ENCODE measurements at places on chromosomes 7 and 10. TPM values are rescaled to one million over a fixed set of nuclear protein-coding genes. Genes with fewer than 3 reads are reported as not detected.

GRCh38 chr7:100360135-100360854 is 2.4 kb downstream of the PILRB start:
- no peak overlapping the region for H3K27ac ChIP-seq
- H3K4me3 ChIP-seq = no peak overlapping the region
- no peaks in the 10 kb centered on the region for H3K4me1 ChIP-seq
- DNase-seq = no peak

GRCh38 chr7:26995666-26996065 is 100.1 kb downstream of the HOXA1 start:
- no peak overlapping the region for H3K4me3 ChIP-seq
- no peaks in the 10 kb centered on the region for H3K27me3 ChIP-seq
- H3K27ac ChIP-seq = no peak overlapping the region
- H3K36me3 ChIP-seq = no peaks in the 10 kb centered on the region
- no peak for DNase-seq

GRCh38 chr10:121080281-121080891 is 229.2 kb downstream of the WDR11 start:
- H3K4me3 ChIP-seq = no peak overlapping the region
- no peaks in the 10 kb centered on the region for H3K27me3 ChIP-seq
- no peaks in the 10 kb centered on the region for H3K4me1 ChIP-seq
- no peak overlapping the region for H3K27ac ChIP-seq
- no peak for DNase-seq

GRCh38 chr10:9015447-9015846 is 961.0 kb downstream of the GATA3 start:
- H3K27me3 ChIP-seq = no peaks in the 10 kb centered on the region
- DNase-seq = no peak
- no peak overlapping the region for H3K27ac ChIP-seq
- H3K36me3 ChIP-seq = no peaks in the 10 kb centered on the region
- no peak overlapping the region for H3K4me3 ChIP-seq

GRCh38 chr7:48289656-48290055 is 118.4 kb downstream of the ABCA13 start:
- no peaks in the 10 kb centered on the region for H3K27me3 ChIP-seq
- no peaks in the 10 kb centered on the region for H3K4me1 ChIP-seq
- no peak overlapping the region for H3K4me3 ChIP-seq
- H3K27ac ChIP-seq = no peak overlapping the region

GRCh38 chr10:99369551-99369950 is 40.4 kb downstream of the CNNM1 start:
- no peak overlapping the region for H3K27ac ChIP-seq
- no peaks in the 10 kb centered on the region for H3K36me3 ChIP-seq
- peaks cover 8% of the 10 kb centered on the region for H3K27me3 ChIP-seq
- DNase-seq = no peak

Gene TRPV6
- not detected for total RNA-seq

GRCh38 chr7:145151676-145152075 is 315.8 kb upstream of the TPK1 start:
- no peak overlapping the region for H3K4me3 ChIP-seq
- H3K4me1 ChIP-seq = no peaks in the 10 kb centered on the region
- no peaks in the 10 kb centered on the region for H3K36me3 ChIP-seq
- no peak for DNase-seq
- no peaks in the 10 kb centered on the region for H3K27me3 ChIP-seq

DNA sequence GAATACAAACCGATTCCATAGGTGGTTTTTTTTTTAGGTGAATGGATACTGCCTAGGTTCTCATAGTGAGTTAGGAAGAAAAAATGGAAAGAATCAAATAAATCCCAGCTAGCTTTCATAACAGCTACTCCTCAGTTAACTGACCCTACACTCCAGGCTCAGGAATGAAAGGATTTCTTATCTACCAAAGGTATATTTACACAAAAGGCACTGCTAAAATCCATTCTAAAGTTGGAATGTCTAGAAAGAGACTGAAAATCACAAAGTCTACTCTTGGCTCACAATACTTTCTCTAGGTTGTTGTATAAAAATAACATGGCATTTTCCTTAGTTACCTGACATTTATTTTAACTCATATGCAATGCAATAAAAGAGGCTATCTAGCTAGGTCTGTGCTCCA is 375.2 kb downstream of the MAGI2 start:
- H3K27me3 ChIP-seq = no peaks in the 10 kb centered on the region
- H3K4me3 ChIP-seq = no peak overlapping the region
- no peaks in the 10 kb centered on the region for H3K4me1 ChIP-seq
- DNase-seq = no peak
- H3K36me3 ChIP-seq = no peaks in the 10 kb centered on the region
- no peak overlapping the region for H3K27ac ChIP-seq

GRCh38 chr7:452791-453455 is 66.7 kb downstream of the PDGFA start:
- H3K27me3 ChIP-seq = no peaks in the 10 kb centered on the region
- H3K4me3 ChIP-seq = no peak overlapping the region
- H3K36me3 ChIP-seq = no peaks in the 10 kb centered on the region
- no peak overlapping the region for H3K27ac ChIP-seq
- H3K4me1 ChIP-seq = peaks cover 9% of the 10 kb centered on the region

DNA sequence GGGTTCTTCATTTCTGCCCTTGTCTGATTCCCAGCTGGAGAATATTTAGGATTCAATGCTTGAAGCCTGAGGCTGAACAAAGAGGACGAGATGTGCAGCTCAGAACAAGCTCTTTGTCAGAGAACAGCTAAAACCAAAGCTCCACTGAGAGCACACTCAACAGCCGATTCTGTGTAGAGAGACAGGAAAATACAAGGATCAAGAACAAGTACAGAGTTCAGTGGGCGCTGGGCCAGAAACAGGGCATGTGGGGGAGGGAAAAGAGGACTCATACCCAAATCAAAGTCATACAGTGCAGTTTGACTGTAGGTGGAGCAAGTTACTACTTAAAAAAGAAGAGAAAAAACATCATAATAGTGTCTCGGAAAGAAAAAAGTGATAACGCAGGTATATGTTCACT is at the start of gene AGMO:
Gene AGMO (minus strand): TSS at position 181 of the 400 bp plus-strand sequence.
- no peaks in the 10 kb centered on the region for H3K36me3 ChIP-seq
- H3K27ac ChIP-seq = peak within 1 kb of the TSS; percentile 56
- no peaks in the 10 kb centered on the region for H3K4me1 ChIP-seq
- H3K27me3 ChIP-seq = no peaks in the 10 kb centered on the region
- H3K4me3 ChIP-seq = peak within 1 kb of the TSS; percentile 53
- peak; percentile 57 for DNase-seq

DNA sequence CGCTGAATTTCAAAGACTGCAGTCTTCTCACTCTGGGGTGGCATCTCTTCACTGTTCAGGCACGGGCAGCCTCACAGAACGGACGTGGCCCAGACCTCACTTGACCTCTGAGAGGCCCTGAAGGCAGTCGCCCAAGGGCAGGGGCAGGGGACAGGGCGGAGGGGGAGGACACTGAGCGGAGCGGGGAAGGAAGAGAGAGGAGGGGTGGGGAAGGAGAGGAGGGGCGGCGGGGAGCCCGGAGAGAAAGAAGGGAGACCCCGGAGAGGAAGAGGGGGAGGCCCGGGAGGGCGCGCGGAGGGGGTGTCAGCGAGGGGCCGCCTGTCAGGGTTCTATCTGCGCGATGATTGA is 58.7 kb upstream of the COMTD1 start:
- H3K36me3 ChIP-seq = no peaks in the 10 kb centered on the region
- DNase-seq = peak; percentile 52
- H3K4me1 ChIP-seq = peaks cover 19% of the 10 kb centered on the region
- H3K27ac ChIP-seq = peak overlapping the region; percentile 97

DNA sequence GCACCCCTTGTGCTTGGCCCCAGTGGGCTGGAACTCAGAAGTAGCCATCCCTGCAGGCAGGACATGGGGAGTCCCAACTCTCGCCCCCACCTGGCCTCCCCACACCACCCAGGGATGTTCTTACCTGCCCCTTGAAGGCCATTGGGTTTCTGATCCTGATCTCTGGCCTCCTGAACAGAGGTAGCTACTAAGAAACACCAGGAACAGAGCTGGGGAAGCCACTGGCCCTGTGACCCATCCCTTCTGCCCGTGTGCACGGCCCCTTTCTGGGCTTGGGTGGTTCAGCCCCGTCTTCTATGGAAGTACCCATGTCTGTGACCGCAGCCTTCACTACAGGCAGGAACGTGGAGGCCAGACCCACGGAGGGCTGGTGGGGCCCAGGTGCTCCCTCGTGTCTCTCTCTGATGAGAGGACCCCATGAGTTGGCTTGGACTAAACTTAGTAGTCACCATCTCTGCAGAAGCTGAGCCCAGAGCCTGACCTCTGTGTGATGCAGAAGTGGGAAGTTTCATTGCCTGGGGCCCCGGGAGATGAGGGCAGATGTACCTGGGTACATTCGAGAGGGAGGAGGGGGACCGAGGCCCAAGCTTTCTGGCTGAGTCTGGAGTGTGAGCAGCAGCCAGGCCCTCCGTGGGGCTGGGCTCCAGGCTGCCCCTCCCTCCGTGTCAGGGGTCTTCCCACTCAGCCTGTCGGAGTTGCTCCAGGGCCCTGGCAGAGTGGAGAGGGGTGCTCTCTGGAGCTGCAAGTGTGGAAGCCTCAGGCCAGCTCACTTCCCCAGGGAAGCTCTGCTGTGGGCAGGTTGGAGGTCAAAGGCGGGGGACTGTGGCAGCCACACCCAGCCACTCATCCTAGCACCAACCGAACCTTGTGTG is 81.0 kb downstream of the MKI67 start:
- H3K27ac ChIP-seq = no peak overlapping the region
- no peak overlapping the region for H3K4me3 ChIP-seq
- no peaks in the 10 kb centered on the region for H3K36me3 ChIP-seq

DNA sequence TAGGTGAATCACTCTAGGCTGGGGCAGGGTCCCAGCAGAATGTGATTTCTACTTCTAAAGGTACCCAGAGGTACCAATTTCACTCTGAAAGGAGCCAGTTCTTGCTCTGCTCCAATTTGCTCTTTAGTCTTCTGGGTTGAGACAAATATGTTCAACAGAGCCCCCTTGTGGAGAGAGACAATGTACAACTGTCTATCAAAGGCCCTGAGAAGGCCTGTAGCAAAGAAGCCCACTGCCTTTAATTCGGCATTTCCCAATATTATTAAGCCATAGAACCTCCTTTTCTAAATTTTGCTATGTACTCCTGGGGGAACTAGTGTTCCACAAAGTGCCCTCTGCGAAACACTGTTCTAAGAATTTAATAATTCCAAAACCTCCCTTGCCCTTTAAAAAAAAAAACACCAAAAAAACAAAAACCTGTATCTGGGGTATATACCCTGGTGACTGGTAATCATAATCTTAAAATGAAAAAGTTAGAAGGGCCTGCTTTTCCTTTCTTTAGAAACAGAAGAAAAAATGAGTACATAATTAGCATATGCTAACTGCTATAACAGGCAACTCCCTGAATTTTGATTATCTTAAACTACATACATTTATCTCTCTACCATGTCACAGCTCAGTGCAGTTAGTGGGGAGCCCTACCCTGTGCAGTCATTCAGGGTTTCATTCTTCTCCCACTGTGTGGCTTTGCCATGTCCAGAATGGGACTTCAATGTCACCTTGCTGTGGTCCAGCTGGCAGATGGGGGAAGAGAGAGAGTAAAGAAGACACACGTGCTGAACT is 160.9 kb upstream of the BMPER start:
- no peak for DNase-seq
- H3K27ac ChIP-seq = peak overlapping the region; percentile 84
- no peaks in the 10 kb centered on the region for H3K27me3 ChIP-seq
- H3K36me3 ChIP-seq = no peaks in the 10 kb centered on the region

Gene PIK3AP1
- 1.8 TPM for total RNA-seq

- no peak overlapping the region for H3K27ac ChIP-seq
- H3K36me3 ChIP-seq = no peaks in the 10 kb centered on the region
- no peaks in the 10 kb centered on the region for H3K4me1 ChIP-seq
- no peak for DNase-seq
- no peaks in the 10 kb centered on the region for H3K27me3 ChIP-seq
Observed at GRCh38 chr10:47349941-47350371, 1.8 kb downstream of the RBP3 start.

- DNase-seq = no peak
- H3K4me3 ChIP-seq = no peak overlapping the region
- no peaks in the 10 kb centered on the region for H3K4me1 ChIP-seq
- H3K36me3 ChIP-seq = no peaks in the 10 kb centered on the region
- no peak overlapping the region for H3K27ac ChIP-seq
- peaks cover 6% of the 10 kb centered on the region for H3K27me3 ChIP-seq
Observed at GRCh38 chr10:86313621-86314041, 53.0 kb downstream of the GRID1 start.

DNA sequence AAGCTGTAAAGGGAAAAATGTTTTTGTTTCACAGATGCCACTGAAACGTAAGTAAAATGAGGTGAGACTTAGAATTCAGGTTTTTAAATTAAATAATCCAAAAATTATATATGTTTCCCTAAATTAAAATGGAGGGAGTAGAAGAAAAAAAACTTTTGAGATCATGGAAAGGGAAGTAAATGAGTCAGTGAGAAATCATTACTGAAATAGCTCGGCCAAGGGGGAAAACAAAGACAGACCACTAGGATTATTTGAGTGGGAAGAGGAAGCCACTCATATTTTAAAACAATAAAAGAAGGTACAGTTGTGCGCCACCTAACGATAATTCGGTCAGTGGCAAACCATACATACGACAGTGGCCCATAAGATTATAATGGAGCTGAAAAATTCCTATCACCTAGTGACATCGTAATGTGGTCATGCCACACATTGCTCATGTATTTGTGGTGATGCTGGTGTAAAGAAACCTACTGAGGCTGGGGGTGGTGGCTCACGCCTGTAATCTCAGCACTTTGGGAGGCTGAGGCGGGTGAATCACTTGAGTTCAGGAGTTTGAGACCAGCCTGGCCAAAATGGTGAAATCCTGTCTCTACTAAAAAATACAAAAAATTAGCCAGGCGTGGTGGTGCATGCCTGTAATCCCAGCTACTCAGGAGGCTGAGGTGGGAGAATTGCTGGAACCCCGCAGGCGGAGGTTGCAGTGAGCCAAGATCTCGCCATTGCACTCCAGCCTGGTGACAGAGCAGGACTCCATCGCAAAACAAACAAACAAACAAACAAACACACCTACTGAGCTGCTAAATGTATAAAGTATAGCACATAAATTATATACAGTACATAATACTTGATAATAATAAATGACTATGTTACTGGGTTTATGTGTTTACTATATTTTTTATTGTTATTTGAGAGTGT is 64.7 kb downstream of the MKX start:
- H3K36me3 ChIP-seq = no peaks in the 10 kb centered on the region
- H3K27me3 ChIP-seq = no peaks in the 10 kb centered on the region
- H3K27ac ChIP-seq = no peak overlapping the region
- no peak for DNase-seq
- H3K4me3 ChIP-seq = no peak overlapping the region

DNA sequence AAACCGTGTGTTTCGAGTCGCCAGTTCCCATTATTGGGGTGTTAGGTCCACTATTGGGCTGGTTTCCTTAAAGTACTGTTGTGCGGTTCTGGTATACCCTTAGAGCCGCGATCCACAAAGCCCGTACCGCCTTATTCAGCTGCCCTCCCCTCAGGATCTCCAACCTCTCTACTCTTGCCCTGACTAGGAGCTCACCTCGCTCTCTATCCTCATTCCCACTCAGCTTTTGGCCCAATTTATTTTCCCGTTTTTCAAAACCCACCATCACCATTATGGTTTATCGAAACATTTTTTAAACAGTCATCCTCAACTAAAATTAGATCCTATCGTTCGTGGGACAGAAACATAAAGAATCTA is 461 bp upstream of the ETV1 start:
- H3K27me3 ChIP-seq = peaks cover 14% of the 10 kb centered on the region
- no peaks in the 10 kb centered on the region for H3K36me3 ChIP-seq
- peaks cover 6% of the 10 kb centered on the region for H3K4me1 ChIP-seq
- peak overlapping the region; percentile 75 for H3K27ac ChIP-seq
- H3K4me3 ChIP-seq = peak overlapping the region; percentile 70

GRCh38 chr10:3287572-3288445 is 115.2 kb upstream of the PITRM1 start:
- no peaks in the 10 kb centered on the region for H3K4me1 ChIP-seq
- no peak for DNase-seq
- no peaks in the 10 kb centered on the region for H3K27me3 ChIP-seq
- no peak overlapping the region for H3K4me3 ChIP-seq

Gene OR2A1
- total RNA-seq = not detected

Data from psoas muscle (tissue), 8 donors.